ENCODE measurements at places on chromosomes 1 and 21.

DNA sequence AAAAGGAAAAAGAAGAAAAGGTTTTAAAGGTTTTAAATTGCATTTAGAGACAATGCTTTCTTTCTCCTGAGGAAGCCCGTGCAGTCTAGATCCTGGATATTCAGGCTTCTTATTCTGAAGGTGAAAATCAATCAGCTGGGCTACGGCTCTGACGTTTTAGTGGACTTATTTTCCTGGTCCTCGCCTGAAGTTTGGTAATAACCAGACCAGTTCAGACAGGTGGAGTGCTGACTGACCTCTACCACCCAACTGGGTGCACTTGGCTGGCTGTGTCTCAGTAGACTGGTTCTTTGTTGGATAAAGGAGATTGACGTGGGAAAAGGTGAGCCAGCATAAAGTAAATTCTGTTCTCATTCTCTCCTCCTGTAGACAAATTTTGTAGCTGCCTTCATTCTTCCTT, 7.2 kb upstream of the ATP1A1 start:
- DNase-seq, result no peak

GRCh38 chr1:23539698-23540266, 8.7 kb upstream of the E2F2 start:
- DNase-seq, result peak; percentile 89

- no peak for DNase-seq
Measured at GRCh38 chr1:150196417-150196816, 39.5 kb downstream of the ANP32E start.

DNA sequence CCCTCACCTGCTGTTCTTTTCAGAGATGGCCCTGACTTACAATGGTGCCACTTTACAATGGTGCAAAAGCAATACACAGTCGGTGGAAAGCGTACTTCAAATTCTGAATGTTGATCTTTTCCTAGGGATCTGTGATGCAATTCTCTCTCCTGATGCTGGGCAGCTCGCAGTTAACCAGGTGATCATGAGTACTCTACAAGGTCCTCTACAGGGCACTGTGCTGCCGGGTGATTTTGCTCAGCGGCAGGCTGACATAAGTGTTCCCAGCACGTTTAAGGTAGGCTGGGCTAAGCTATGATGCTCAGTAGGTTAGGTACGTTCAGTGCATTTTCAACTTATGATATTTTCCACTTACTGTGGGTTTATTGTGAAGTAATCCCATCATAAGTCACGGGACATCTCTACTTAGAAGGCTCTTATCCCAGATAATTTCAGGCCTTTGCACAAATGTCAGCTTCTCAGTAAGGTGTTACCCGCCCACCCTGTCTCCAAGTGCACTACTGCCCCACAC, 126.5 kb downstream of the KCNN3 start:
- no peak for DNase-seq

- no peak for DNase-seq
Measured at GRCh38 chr1:21509351-21510112, at the start of gene ALPL. ALPL (plus strand) TSS chr1:21509423; CDS start chr1:21554082, 44,659 bp downstream.

GRCh38 chr1:89931964-89932363, 62.9 kb upstream of the ZNF326 start:
- DNase-seq, result no peak

- DNase-seq, result no peak
Measured at GRCh38 chr1:89771991-89772560, 48.8 kb upstream of the LRRC8D start.

DNA sequence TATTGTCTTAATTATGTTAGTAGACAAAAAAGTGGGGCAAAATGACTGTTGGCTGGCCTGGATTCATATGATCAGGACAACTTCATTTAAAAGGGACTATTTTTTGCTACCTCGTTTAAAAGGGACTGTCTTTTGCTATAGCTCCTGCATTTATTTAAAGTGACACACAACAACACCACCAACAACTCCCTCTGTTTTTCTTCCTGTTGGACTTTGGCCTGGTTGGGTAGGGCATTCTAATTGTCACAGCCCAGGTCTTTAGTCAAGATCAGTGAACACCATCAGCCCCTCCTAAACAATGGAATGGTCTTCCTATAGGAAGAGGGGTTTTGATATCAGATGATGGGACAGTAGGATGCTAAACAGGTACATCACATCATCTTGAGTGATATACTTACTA, 241.8 kb downstream of the GPR52 start:
- DNase-seq, result no peak

DNA sequence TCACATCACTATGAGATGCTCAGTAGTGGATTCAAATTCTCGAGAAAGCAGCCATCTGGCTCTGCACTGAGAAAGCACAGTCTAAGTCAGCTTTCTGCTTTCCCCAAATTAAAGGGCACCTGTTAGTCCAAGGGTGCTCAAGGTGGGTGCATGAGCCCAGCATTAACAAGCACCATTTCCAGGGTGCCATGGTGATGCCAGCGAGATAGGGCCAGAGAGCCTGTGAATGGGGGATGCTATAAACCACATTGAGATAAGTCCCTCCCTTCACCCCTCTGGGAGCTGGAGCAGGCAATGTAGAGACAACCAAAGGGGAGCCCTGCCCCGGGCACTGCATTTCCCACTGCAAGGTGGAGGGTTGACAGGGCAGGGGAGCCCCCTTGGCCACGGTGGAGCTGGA, 568.2 kb downstream of the AJAP1 start:
- DNase-seq, result no peak

DNA sequence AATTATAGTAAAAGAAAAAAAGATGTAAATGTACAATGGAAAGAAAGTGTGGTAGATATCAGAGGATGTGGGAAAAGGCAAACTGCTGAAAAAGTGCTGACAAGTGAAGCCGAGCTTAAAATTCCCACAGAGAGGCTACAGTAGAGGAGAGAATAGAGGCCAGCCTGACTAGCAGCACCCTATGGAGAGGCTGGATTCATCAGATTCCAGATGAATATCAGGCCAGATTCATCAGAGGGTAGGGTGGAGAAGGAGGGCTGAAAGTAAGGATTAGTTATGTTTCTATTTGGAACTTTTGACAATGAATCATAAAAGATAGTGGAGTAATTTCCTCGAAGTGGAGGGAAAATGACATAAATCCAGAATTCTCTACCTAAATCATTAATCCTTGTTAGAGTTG, 60.4 kb upstream of the NEK7 start:
- DNase-seq, result peak; percentile 79

- no peak for DNase-seq
Measured at GRCh38 chr1:54227891-54228310, 27.9 kb downstream of the MRPL37 start.

DNA sequence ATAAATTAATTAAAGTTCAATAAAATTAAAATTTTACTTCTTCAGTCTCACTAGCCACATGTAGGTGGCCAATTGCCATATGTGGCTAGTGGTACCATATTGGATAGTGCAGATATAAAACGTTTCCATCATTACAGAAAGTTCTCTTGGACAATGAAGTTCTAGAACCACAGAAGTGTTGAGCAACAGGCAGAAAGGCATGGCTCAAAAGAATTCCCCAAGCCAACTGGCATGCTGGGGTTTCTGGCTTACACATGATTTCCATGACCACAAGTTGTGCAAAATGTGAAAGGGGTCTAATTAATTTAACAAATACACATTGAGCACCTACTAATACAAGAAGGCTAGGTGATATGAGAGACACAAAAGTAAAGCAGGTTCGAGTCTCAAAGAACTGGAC, 72.2 kb upstream of the CDC42BPA start:
- DNase-seq, result no peak

DNA sequence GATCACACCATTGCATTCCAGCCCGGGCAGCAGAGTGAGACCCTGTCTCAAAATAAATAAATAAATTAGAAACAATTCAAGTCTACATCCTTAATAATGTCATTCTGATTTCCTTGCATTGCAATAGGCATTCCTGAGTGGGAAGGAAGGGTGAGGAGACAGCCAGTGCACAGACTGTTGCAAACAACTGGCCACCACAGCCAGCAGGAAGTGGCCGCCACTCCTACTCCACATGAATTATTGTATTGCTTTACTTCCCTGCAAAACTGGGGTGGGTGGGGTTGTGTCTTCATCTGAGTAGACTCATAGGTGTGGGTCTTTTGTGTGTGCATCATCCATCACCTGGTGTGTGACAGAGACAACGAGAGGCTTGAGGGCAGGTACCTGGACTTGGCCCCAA, 60.1 kb downstream of the OPTC start:
- DNase-seq, result no peak

GRCh38 chr1:88774151-88774556, 90.1 kb downstream of the PKN2 start:
- no peak for DNase-seq

GRCh38 chr1:44144962-44145756, 3.7 kb upstream of the KLF18 start:
- no peak for DNase-seq

DNA sequence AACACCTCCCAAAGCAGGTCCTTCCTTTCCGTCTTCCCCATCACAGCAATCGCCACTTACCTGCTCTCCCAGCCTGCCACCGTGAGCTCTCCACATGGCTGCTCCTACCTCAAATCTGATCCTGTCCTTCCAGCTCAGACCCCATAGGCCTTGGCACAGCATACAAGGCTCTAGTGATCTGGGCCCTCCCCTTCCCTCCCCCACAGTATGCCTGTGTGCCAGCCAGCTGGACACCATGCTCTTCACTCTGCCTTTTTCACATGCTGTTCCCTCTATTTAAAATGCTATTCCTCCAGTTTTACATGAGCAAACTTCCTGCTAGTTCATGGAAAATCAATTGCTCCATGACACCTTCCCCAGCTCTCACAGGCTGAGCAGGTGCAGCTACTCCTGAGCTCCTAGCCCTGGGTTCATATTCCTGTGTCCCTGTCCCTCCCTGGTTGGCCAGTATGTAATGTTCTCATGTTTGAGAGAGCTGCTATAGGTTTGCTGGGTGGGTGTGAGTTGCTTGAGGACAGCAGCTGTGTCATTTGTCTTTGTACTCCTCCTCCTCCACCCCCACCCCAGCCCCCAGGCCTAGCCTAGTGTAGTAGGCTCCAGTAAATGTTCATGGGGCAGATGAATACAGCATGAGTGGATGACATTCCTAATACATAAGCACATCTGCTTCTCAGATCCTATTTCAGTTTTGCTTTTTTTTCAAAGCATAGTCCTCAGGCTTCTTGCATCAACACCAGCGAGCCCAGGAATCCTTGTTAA, 6.3 kb upstream of the TNNT2 start:
- DNase-seq, result peak; percentile 95

GRCh38 chr1:8281843-8282509, 35.9 kb upstream of the SLC45A1 start:
- DNase-seq, result no peak

Data from fibroblast of skin of right quadriceps (primary cell).